ENCODE measurements at places on chromosomes 11 and 22.

- DNase-seq, result no peak
Measured at GRCh38 chr11:21636561-21636960, 556.3 kb upstream of the ANO5 start.

GRCh38 chr11:127274328-127274676, 273.7 kb upstream of the KIRREL3 start:
- no peak for DNase-seq

GRCh38 chr11:17384002-17384511, 4.4 kb downstream of the KCNJ11 start:
- DNase-seq, result peak; percentile 78

DNA sequence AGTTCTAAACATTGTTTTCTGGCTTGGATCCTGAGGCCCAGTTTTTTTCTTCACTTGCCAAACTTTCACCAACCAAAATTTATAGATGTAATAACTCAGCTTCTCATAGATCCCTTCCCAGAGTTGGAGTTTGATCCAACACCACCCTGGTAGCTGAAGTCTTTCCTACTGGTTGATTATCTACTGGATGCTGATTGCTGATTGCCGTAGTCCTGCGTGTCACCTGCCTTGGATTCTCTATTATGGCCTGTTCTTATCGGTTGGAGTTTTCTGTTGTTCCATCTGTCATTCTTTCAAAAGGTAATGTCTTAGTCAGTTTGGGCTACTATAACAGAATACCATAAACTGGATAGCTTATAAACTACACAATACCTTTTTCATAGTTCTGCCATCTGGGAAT, 17.3 kb upstream of the OR6X1 start:
- no peak for DNase-seq

- no peak for DNase-seq
Measured at GRCh38 chr11:102469196-102469821, 16.7 kb upstream of the TMEM123 start.

DNA sequence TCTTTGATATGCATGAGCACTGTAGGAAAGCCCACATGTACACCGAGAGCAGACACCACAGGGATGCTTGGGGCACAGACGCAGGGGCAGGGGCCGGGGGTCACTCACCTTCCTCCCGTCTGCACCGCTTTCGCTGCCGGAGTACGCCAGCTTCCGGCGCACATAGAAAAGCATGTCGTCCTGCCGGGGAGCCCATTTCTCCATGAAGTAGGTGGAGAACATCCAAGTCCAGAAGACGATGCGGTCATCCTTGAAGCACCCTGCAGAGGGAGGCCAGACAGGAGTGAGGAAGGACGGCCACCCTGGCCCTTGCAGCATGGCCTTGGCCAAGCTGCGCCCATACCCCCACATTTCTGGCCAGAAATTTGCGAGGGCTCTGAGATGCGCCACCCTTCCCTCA, 28.8 kb downstream of the KIAA0930 start:
- DNase-seq, result no peak

GRCh38 chr11:33135216-33135615, 26.1 kb downstream of the CSTF3 start:
- DNase-seq, result no peak

GRCh38 chr11:116808262-116809175, 14.6 kb downstream of the APOA4 start:
- DNase-seq, result no peak

GRCh38 chr11:36150986-36151385, 138.2 kb downstream of the COMMD9 start:
- DNase-seq, result no peak

GRCh38 chr11:134476435-134477021, 64.5 kb upstream of the B3GAT1 start:
- no peak for DNase-seq

- DNase-seq, result no peak
Measured at GRCh38 chr22:30235687-30236170, 10.8 kb downstream of the LIF start.

GRCh38 chr11:117009905-117010605, 88.2 kb downstream of the SIK3 start:
- no peak for DNase-seq

- DNase-seq, result no peak
Measured at GRCh38 chr11:44610186-44610955, 44.9 kb downstream of the CD82 start.

DNA sequence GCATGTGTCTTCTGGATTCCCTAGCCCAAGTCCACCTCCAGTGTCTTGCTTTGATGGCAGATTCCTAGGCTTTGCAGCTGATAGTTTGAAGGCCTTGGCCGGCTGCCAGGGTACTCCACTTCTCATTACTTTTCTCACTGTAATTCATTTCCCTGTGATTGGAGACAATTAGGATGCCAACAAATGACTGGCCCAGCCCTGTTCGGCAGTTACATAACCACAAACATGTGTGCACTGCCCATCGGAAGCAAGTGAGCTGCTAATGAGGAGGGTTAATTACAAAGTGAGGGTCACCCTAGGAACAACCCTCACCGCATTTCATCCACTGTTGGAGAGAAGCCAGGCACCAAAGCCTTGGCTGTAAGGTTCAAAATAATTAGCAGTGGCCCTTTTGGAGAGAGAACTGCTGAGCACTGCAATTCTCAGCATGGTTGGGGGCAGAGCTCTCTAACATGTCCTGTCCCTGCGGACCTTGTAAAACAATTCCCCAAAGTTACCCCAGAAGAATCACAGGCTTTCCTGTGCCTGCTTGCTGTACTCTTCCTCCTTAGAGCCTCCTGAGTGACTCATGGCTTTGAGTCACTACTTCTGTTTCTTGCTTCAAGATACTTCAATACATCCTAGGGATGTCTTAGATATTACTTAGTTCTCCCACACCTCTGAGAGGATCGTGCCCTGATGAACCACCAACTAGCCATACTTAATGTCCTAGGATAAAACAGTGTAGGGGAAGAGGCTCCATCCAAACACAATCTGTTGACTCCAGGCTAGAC, 109.7 kb upstream of the GALNT18 start:
- DNase-seq, result no peak

DNA sequence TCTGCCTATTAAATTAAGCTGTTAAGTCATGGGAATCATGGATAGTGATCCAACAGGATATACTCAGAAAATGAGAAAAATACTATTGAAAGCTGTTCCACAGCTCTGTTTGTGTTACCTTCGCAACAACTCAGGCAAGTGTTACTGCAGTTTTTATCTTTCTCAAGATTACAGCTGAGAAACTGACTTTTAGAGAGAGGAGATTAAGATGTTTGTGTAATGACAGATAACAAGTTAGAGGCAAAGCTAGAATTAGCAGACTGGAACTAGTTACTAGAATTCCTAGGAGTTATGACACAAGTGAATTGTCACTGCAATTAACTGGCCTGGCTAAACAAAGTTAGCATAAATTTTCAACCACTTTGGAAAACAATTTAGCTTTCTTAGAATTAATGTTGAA, 1.6 kb downstream of the SLN start:
- DNase-seq, result no peak

DNA sequence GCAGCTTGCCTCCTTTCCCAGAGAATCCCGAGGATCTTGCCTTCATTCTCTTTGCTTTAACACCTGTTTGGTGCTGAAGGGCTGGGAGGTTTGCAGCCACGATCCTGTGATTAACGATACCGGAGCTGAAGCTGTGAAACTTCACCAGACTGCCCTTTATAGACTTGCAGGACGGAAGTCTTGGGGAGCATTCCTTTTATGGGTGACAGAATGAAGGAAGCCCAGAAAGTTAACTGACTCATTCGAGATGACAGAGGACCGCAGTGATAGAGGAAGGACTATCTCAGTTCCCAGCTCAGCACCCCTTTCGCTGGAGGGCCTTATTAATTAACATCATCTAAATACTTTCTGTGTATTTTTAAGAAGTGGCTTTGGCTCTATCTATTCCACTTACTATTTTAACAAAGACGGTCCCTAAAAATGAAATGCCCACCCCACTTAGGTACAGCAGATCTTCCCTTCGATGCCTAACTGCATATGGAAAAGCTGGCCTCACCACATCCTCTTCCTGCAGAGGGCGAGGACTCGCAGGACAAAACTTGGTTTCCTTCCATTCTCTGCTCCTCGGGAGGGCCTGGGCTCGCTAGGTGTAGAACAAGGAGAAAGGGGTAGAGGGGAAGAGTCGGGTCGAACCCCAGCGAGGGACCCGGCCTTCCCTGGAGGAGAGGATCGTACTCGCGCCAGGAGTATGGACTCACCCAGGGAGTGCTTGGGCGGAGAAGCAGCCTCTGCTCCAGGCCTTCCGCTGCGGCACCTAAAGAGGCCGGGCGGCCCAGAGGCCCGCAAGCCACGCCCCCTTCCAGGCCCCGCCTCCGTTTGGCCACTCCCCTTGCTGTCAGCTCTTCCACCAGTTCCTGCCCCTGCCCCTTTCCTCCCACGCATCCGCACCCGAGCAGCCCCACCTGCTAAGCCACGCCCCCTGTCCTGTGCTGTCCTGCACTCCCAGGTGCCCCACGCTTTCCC, 30.7 kb upstream of the USP47 start:
- DNase-seq, result no peak

- DNase-seq, result no peak
Measured at GRCh38 chr22:21000207-21000986, 1.5 kb downstream of the THAP7 start.

GRCh38 chr22:29726106-29726505, 6.3 kb downstream of the CABP7 start:
- DNase-seq, result no peak

DNA sequence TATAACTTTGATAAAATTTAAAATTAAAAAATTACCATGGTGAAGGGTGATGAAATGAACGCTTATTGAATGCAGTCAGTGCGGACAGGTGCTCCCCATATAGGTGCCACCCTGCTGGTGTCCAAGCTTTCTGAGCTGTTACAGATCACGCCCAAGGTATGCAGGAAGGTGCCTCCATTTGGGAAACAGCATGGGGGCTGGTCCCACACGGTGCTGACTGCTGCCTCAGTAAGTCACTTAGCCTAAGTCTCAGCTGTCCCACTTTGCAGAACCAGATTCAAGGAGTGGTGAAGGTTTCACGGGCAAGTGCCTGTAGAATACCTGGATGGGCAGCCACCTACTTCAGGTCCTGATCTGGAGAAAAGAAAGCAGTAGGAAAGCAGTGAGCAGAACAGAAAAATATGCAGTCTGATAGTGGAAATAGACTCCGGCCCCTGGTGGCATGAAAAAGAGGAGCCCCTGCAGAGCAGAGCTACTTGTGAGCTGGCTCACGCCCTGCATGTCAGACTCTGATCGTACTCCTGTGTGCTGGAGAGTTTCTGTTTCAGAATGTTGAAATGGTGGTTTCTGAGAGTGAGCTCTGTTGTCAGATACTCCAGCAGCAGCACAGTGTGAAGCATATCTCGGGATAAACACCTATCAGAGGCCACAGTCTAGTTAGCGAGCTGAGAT, 33.2 kb downstream of the ADORA2A start:
- no peak for DNase-seq

- DNase-seq, result peak; percentile 48
Measured at GRCh38 chr11:35337136-35337913, 82.0 kb downstream of the SLC1A2 start.

DNA sequence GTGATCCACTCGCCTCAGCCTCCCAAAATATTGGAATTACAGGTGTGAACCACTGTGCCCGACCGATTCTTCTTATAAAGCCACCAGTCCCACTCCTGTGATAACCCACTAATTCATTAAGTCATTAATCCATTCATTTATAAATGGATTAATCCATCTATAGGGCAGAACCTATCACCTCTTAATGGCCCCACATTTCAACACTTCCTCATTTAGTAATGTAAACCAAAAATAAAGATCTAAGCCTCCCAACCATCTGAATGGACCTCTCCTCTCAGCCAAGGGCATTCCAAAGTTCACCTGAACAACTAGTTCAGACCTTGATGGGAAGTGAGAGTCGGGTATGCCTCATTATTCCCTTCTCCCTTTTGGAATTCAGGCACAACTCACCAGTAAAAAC, 9.9 kb upstream of the MRPL11 start:
- no peak for DNase-seq

DNA sequence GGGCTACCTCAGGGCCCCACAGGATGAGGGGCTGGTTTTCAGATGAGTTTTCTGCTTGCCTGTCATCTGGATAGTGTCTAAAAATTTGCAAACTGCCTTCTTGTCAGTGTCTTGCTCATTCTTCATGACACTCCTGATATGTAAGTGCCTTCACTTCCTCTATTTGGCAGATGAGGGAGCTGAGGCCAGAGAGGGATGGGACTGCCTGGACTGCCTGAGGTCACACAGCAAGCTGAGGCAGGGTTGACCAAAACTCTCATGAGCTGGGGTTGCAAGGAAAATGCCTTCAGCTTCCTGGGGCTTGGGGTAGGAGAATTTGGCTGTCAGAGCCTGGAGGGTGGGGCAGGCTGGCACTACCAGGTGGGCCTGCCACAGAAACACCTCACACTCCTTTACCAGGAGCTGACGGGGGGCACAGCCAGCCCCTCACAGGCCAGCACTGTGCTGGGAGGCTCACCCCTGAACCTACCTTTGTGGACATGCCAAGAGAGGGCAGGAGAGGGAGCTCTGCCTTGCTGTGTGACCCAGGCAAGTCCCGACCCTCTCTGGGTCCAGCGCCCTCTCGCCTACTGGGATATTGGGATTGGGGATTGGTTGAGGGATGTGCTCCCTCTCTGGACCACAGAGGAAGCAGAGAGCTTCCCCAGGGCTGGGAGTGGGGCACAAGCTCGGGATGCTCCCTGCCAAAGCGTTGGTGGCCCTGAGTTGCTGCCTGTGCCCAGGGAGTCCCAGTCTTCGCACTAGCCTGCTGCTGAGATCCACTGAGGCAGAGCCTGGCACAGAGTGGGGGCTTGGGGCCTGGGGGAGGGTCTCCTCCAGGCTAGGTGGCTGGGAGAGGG, 1.9 kb upstream of the P2RY6 start:
- no peak for DNase-seq

DNA sequence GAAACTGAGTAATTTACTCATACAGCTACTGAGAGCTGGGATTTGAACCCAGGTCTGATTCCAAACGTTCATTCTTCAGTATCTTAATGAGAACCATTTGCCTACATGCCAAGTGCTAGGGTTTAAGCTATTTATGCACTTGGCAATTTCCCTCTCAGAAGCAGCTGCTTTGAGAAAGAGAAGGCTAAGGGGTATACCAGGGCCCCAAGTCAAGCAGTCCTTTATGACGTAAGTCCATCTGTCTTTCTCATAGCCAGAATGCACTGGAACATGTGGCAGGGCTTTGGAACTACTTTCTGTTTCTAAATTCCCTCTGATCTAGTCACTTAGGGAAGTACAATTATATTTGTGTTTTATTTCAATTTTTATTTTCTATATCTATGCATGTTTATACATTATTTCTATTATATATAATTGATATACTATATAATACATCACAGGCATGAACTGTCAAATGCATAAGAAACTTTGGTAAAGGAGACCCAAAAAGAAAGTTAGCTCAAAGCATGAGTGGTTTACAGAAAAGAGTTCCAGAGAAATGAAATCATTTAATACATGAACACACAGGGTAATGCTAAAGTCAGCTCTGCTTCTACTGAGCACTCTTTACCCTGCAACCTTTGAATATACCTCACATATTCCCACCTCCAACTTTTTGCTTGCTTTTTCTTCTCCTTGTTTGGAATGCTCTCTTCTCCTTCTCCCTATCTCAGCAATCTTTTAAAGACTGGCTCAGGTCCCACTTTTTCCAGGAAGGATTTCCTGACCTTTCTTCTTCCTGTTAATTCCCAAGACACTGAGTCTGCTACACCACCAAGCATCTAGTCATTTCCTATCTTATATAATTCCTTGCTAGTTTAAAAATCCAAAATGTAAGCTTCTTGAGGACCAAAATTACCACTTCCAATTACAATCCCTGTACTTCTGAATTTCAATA, 80.5 kb upstream of the GDPD4 start:
- DNase-seq, result no peak

GRCh38 chr11:2541881-2542361, 97.1 kb downstream of the KCNQ1 start:
- no peak for DNase-seq
